Caudate nucleus (tissue), 63 donors: ENCODE measurements at places on chromosomes 11 and 22.

DNA sequence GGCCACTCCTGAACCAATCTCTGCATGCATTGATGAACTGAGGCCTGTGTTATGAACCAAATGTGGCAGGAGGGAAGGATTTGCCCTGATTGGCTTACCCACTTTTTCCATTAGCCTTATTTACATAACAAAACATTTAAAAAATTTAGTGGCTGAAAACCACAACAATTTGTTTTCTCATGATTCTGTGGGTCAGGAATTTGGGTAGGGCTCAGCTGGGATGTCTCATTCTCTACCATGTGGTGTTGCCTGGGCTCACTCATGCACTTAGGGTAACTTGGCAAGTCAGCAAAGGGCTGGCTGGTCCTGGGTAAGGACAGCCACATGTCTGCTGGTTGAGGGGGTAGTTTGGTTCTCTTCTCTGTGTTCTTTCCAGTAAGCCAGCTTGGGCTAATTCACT, 35.1 kb upstream of the CYP2R1 start:
- no peak for DNase-seq

- DNase-seq, result no peak
Observed at GRCh38 chr11:122799406-122800105, 38.7 kb upstream of the CRTAM start.

- DNase-seq, result no peak
Observed at GRCh38 chr11:26065944-26066343, 266.0 kb upstream of the ANO3 start.

DNA sequence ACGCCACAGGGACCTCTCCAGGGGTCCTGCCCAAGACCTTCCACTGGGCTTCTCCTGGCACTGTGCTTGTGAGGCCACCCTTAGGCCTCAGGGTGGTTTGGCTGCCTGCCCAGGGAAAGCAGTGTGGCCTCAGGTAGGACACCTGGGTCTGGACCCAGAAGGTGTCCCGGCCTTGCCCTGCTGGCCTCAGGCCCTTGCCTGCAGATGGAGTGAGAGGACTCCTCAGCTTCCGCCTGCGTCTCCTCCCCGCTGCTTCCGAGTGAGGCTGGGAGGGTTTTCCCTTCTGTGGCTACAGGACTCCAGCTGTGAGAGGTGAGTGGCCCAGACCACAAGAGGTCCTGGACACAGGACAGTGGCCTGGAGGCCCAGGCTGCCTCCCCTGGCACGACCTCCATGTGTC, 60.4 kb downstream of the WNT7B start:
- no peak for DNase-seq

- peak; percentile 69 for DNase-seq
Observed at GRCh38 chr22:18023509-18024275, 669 bp downstream of the MICAL3 start.

DNA sequence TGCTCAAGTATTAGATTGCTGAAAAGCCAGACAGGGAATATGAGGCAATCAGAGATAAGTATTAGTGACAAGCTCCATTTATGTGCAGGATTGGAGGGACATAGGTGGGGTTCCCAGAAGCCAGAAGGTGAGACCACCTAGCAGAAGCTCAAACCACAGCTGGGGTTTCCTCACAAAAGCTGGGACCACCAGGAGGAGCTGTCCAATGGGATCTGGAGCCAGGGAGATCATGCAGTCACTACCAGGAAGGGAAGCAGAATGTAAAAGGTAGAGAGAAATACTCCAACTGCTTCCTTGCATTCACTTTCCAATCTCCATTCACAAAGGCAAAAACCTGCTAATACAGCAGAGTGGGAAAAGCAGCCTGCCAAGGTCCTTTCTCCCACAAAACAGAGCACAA, 5.2 kb upstream of the FSHB start:
- no peak for DNase-seq
